GM12864 (cell line): ENCODE measurements at places on chromosomes 13 and 19.
A peak's percentile ranks its signal among the peaks of the same experiment; 100 is the strongest.

DNA sequence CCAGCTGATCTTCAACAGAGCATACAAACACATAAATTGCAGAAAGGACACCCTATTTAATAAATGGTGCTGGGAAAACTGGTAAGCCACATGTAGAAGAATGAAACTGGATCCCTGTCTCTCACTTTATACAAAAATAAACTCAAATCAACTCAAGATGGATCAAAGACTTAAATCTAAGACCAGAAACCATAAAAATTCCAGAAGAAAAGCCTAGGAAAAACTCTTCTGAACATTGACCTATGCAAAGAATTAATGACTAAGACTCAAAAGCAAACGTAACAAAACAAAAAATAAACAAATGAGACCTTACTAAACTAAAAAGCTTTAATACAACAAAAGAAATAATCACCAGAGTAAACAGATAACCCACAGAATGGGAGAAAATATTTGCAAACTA, 74.5 kb upstream of the ABCC4 start:
- no peak for DNase-seq

DNA sequence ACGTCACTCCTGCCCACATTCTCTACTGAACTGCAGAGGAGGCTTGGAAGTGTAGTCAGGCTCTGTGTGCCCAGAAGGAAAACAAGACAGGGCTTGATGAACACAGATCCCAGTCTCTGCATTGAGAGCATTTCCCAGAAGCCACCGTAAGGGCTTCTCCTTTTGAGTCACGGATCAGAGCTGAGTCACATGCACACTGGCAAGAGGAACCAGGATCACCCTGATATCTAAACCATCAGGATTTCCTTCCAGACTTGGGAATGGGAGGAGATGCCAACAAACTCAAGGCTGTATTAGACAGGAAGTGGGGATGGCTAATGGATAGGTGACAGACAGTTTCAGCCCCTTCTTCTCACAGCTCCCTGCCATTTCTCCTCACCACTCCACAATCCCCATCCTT, 17.7 kb upstream of the FBXO17 start:
- DNase-seq = no peak

DNA sequence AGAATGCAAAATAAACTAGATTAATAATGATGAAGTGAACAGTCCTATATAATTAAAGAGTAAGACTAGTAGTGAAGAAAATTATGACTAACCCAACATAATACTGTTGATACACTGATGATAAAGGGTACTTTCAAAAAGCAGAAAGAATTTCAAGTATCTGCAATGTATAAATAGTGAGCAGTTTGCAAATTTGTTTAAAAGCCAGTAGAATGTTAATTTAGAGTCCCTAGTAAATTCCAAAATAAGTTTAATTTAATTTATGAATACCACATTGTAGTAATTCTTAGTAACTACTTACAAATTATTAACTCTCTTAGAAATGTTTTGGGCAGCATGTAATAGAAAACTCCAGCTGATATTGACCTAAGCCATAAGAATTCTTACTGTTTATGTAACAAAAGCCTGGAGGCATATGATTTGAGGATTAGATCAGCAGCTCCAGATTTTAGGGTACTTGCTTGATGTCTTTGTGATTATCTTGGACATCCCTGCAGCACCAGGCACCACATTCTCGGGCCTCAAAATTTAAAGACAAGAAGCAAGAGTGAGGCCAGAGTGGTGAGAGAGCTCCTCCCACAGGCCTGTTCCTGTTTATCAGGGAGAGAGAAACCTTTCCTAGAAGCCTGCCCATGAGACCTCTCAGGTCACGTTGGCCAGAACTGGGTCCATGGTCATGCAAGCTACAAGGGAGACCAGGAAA, 67.6 kb upstream of the TDRD3 start:
- peak; percentile 19 for DNase-seq

GRCh38 chr13:88592105-88592504, 920.9 kb downstream of the SLITRK5 start:
- DNase-seq = no peak

DNA sequence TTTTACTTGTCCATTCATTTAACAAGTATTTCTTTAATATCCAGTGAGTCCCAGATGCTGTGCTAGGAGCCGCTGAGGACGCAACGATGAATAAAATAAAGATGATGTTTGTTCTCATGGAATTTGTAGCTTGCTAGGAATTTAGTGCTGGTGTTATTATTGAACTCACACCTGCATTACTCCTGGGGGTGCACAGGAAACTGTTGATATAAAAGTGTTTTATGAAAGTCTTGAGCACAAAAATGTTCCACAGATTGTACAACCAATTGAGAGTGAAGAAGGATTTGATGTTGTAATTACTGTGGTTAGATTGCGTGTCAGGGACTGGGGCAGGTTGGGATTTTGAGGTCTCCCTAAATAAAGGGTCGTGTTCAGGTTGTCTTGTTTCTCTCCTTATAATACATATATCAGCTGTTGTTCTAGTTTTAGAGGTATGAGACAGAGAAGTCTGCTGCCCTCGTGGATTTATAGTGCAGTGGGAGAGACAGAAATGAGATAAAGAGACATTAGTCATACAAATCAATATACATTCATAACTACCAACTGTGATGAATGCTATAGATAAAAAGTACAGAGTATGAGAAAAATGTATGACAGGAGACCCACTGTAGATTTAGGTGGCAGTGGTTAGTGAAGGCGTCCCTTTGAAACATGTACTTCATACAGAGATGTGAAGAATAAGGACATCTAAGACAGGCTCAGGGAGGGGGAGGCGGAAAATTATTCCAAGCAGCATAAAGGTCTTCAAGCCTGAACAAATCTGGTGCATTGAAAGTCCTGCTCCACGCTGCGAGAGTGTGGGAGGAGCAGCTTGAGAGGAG, 11.3 kb downstream of the CACNG6 start:
- no peak for DNase-seq

- DNase-seq = peak; percentile 29
Measured at GRCh38 chr13:32791545-32792172, 205.4 kb downstream of the PDS5B start.

DNA sequence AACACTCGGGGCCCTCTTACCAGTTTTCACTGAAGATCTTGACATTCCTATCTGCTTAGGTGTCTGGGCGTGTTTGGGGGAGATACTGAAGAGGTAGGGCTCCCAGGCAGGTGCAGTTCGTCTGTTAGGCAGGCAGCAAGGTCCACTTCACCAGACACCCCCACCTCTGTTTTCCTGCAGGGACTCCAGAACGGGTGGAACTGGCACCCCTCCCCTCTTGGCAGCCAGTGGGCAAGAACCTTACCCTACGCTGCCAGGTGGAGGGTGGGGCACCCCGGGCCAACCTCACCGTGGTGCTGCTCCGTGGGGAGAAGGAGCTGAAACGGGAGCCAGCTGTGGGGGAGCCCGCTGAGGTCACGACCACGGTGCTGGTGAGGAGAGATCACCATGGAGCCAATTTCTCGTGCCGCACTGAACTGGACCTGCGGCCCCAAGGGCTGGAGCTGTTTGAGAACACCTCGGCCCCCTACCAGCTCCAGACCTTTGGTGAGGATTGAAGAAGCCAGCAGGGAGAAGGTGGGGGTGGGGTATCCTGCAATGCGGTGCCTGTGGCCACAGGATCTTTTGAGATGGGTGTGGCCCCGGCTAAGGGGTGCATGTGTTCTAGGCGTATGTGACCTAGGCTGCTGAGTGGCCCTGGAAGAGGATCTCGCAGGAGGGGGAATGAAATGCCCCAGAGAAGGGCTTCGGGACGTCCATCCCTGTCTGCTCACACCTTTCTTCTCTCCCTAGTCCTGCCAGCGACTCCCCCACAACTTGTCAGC, 3.3 kb upstream of the ICAM4 start:
- no peak for DNase-seq

DNA sequence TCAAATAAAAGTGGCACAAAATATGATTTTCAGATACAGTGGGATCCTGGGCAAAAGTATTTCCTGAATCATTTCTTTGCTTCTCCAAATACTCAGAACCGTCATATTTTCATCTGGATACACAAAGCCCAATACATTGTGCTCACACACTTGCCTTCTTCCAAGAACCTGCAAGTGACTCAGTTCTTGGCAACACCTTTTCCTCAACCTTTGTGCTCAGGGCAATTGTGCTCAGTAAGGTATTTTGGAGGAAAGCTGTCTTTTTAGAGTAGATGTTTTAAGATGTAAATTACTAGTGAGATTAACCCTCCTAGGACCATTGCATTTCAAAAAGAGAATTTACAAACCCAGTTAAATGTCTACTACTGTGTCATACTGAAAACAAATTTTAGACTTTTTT, 233.5 kb downstream of the EFNB2 start:
- no peak for DNase-seq

- no peak for DNase-seq
Measured at GRCh38 chr19:14977128-14977527, 2.5 kb downstream of the SLC1A6 start.

GRCh38 chr19:19257836-19258588, 15.1 kb downstream of the TM6SF2 start:
- DNase-seq = no peak

DNA sequence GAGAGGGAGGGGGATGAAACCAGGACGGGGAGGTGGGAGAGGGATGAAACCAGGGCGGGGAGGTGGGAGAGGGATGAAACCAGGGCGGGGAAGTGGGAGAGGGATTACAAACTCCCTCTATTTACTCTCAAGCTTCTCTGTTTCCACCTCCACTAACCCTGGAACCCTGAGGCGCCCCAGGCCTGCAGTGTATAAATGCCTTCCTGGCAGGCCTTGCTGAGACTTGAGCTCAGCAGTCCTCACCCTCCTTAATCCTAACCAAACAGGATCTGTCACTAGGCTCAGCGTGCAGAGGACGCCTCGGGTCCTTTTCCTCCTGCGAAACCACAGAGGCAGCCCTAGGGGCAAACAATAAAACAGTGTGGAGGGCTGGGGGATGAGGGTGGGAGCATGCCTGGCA, 32.1 kb upstream of the OR1M1 start:
- no peak for DNase-seq

GRCh38 chr13:20828539-20829364, 55.0 kb upstream of the EEF1AKMT1 start:
- DNase-seq = peak; percentile 27

DNA sequence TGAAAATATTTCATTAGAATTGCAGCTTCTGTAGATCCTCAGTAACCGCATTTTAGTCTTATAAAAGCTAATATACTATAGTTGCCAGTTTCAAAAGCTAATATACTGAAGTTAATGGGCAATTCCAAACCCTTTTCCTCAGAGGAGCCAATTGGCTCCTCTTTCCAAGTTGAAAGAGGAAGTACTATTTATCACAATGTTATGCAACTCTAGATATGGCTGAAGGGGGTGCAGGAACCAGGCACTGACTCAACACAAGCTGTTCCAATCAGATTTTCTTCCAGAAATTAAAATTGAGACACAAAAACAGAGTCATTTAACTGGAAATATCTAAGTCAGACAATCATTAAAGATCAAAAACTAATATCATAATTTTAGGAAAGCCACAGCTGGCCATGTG, 258.9 kb downstream of the PCDH20 start:
- no peak for DNase-seq
